ENCODE measurements at places on chromosomes 2 and 18.

GRCh38 chr2:37679072-37679695, 7.7 kb upstream of the CDC42EP3 start:
- no peak for DNase-seq

GRCh38 chr2:131034122-131035051, 58.9 kb downstream of the FAM168B start:
- DNase-seq = no peak

- DNase-seq = no peak
Observed at GRCh38 chr2:121219866-121220265, 65.1 kb downstream of the TFCP2L1 start.

DNA sequence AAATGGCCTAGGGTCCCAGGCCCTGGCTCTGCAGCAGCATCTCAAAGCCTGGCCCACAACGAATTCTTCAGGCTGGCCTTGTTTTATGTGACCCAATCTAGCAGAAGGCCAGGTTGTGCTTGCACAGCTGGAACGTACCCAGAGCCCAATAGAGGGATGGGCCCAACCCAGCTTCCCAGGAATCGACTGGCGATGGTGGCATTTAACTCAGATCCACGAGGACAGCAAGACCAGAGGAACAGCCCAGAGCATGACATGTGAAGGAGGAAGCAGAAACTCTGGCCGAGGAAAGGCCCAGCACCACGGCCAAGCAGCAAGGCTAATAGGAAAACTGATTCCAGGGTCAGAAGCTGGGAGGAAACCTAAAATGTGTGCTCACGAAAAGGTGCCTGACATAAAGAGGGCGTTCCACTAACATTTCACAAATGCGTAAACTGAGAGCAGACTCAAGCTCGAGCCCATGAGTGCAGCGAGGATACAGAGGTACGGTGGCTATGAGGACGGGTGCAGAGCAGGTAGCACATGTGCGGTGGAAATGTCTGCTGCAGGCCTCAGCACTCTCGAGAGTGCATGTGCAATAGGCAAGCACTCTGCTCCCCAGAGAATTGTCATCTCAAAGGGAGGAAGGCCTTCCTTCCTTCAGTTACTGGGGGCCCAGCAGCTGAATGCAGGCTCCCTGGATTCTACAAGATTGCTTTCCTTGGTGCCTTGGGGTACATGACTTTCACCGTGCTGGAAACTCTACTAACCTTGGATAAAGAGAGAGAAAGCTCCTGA, 156.9 kb upstream of the GLI2 start:
- no peak for DNase-seq

GRCh38 chr18:27652480-27653121, 467.5 kb upstream of the CHST9 start:
- DNase-seq = no peak

DNA sequence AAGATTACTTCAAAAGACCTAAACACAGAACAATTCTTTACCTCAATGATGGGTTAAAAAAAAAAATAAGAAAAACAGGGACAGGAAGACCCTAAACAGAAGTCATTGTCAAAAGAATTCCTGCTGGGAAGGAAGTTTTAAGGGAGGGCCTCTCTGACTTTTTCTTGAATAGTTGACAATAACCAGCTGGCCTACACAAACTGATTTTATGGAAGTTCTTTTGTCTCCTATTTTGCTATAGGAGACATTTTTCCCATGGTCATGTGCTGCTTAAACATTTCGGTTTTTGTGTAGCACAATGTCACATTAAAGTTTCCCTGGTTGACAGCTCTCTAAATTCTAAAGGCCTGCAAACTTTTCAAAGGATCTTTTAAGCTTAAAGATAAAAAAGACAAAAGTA, 55.3 kb downstream of the RFTN2 start:
- no peak for DNase-seq

DNA sequence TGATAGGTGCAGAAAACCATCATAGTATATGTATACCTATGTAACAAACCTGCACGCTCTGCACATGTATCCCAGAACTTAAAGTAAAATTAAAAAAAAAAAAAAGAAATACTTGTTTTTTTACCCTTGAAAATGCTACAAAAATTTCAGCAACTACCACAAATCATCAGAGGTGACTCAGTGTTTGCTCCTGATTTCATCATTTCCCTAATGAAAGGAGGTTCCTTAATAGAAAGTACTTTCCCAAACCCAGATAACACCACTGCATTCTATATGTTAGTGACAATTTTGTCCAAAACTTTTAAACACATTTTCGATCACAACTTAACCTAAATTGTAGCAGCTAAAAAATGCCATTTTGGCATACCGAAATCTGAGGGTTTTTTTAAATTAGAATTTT, 163.3 kb downstream of the SLC39A10 start:
- DNase-seq = no peak

GRCh38 chr2:149375801-149376361, 45.5 kb downstream of the LYPD6 start:
- no peak for DNase-seq

GRCh38 chr2:26185304-26185928, 12.5 kb downstream of the GAREM2 start:
- DNase-seq = no peak

DNA sequence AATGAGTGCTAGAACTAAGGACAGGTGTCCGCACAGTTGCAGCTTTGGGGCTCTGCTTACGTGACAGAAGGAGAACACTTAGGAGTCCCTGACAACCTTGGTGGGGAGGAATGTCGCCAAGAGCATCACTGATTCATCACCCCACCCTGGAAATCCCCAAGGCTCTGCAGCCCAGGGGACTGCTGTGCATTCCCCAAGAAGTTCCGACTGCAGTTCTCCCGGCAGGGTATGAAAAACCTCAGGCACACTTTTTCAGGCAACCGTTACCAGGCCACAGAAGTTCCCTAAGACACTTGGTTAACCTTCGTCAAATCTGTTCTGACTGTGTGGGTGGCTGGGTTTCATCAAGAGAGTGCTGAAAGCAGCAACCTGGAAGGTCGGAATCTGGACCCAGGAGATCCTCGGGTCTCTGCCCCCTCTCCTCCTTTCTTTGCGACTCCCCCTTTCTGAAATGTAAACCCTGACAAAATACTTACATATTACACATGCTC, 192.1 kb upstream of the CXCR4 start:
- no peak for DNase-seq

- DNase-seq = no peak
Observed at GRCh38 chr2:235639428-235639773, 145.6 kb downstream of the AGAP1 start.

DNA sequence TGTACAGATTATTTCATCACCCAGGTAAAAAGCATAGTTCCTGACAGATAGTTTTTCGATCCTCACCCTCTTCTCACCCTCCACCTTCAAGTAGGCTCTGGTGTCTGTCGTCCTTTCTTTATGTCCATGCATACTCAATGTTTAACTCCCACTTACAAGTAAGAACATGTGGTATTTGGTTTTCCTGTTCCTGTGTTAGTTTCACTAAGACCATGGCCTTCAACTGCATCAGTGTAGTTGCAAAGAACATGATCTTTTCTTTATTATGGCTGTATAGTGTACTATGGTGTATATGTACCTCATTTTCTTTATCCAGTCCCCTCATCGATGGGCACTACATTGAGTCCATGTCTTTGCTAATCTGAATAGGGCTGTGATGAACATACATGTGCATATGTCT, 184.2 kb downstream of the KCNJ3 start:
- DNase-seq = no peak

DNA sequence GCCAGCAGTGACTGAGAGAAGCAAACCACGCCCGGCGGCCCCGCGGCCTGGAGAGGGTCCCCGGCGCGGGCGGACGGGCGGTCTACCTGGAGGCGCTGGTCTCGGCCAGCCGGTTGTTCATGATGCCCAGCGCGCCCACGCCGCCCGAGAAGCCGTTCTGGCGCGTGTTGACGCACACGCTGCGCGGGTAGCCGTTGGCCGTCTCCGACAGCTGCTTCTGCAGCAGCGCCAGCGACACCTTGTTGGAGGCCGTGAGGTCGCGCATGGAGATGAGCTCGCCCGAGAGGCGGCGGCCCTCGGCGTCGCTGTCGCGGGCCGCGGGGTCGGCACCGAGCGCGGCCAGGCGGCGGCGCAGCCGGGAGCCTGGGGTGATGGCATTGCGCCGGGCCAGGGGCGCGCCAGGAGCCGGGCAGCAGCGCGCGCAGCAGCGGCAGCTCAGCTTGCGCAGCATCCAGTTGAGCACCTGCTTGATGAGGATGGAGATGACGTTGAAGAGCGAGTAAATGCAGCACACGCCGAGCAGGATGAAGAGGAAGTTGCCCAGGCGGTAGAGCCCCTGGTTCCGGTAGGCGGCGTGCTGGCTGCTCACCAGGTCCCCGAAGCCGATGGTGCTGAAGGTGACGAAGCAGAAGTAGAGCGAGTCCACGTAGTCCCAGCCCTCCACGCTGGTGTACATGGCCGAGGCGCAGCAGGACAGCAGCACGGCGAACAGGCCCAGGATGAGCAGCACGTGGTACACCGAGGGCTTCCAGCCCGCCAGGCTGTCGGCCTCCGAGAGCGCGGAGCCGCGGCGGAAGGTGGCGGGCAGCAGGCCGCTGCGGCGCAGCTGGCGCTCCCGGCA, 118.1 kb downstream of the MSH2 start:
- peak; percentile 46 for DNase-seq

DNA sequence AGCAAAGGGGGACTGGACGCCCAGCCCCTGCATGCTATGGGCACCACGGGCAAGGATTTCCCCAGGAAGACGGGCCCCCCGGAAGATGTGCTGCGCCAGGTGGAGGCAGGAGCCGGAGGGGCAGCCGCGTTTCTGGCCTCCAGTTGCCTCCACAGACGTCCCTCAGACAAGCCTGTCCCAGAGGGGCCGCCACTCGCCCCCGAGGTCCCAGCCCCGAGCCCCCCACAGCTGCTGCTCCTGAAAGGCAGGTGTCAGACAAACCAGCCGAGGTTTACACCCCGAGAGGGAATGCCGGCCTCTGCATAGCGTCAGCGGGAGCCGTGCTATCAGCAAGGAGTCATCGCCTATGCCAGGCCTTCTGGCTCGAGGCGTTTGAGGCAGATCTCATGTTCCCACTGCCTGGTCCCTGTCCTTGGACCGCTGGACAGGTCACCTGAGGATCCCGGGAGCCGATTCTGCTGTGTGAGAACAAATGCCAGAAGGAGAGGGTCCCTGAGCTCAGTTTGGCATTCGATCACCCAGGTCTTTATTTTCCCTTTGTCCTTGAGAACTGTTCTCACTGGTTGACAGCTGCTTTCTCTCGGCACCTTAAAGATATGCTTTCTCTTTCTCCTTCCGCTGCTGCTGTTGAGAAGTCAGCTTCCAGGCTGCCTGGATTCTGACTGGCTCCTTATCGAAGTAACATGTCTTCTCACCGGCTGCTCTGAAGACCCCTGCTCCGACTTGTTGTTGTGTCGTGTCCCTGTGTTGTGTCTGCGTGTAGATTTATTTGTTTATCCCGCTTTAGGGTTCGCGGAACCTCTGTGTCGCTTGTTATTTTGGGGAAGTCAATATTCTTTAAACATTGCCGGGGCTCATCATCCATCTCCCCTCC, 20.6 kb downstream of the CROCC2 start:
- DNase-seq = no peak

DNA sequence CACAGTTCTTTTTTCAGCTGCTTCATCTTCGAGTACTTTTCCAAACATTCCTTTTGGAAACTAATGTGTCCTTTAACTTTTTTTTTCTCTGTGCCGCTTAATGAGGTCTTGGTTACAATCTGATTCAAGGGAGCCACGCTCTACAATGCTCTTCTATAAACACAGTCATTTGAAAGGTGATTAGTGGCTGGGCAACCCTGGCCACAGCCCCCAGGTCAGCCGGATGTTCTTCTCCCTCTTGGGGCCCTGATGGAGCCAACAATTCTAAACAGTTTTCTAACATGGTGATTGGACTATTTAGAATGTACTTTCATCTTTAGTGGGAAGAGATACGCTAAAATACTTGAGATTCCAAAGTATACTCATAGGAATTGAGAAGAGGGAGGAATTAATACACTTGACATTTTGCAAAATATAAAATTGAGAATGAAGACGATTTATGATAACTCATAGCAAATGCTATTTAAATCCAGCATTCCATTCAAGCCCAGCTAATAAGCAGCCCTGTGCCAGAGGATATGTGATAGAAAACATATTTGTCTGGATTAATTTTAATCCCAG, 83.7 kb upstream of the MBOAT2 start:
- DNase-seq = no peak

DNA sequence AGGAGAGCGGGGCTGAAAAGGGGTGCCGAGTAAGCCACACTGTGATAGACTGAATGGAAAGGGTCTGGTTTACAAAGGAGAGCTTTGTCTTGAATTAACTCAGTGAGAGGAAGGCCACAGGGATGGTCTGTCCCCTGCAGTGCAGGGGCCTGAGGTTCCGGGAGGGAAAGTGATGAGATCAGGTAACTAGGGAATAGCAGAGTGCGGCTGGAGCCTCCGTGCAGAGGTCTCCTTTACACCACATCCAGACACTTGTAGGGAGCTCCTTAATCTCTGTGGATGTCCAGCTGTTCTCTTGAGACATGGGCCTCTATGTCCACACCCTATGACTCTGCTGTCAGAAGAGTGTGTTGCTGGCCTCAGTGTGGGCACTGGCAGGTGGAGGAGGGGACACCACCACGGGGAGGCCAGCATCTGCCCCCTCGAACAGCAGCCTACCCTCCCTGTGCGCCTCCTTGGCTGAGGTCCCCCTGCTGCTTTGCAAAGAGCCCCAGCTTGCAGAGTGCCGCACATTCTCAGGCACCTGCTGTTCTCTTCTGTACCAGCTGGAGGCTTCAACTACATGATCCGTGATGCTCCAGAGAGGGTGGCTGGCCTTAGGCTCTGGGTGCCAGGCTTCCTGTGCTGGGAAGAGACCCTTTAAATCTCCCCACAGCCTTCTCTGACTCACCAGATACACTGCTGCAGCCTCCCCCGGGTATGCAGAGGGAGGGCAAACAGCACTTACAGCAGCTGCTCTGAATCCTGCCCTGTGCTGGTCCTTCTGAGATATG, 25.9 kb downstream of the ENOSF1 start:
- DNase-seq = no peak

- DNase-seq = no peak
Observed at GRCh38 chr2:102892698-102893310, 131.0 kb downstream of the TMEM182 start.

DNA sequence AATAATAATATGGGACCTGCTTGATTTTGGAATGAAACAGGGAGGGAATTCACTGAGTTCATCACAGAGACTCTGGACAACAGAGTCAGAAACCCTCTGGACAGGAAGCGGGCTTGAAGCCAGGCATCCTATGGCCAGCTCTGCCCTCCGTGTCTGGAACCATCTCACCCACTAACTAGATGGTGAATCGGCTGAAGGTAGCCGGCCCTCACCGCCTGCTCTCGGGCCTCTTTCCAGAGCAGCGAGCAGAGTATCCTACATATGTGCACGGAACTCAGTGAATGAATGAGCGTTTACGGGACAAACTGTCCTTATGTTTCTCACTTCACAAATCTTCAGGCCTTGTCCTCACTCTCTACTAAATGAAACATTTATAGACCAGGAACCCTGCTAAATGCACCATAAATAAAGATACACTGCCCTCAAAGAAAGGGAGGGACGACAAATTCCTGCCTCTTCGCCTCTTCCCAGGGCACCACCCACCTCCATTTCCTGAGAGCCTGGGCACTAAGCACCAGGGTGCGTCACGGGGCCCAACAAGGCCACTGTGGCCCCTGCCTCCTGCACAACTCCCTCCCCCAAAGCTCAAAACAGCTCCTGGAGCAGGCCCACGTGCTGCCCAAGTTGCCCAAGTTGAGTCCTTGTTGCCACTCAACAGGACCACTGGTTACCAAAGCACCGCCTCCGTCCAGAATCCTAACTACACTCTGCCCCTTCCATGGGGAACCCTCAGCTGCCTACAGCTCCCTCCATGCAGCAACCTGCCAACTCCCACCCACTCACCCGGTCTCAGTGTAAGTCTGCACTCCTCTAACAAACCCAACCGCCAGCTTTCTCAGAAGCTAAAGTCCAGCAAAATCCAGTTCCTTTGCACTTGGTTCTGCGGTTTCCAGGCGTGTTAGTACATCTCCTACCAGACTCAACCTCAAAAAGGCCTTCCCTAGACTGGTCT, 1.7 kb downstream of the TBC1D8 start:
- no peak for DNase-seq

Data from activated CD4-positive, CD25-positive, alpha-beta regulatory T cell (primary cell).